Effector memory CD4-positive, alpha-beta T cell (primary cell): ENCODE measurements at places on chromosomes 1 and 21.

DNA sequence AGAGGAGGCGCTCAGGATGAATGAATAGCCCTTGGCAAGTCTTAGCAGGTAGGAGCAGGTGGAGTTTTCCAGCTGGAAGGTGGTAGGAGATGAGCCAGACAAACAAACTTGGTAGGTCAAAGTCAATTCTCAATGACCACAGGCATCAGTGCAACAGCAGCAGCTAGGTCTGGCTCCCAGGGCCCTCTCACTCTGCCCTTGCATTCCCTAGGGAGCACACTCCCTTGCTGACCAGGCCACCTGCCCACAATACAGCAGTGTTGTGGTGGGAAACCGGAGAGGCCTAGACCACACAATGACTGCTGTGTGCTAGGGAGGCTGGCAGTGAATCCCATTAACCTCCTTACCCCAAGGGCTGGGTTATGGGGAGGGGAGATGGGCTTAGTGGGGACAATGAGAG is 13.0 kb upstream of the PAQR6 start:
- DNase-seq, result no peak

GRCh38 chr1:18646091-18646785 is 15.6 kb downstream of the PAX7 start:
- no peak for DNase-seq

DNA sequence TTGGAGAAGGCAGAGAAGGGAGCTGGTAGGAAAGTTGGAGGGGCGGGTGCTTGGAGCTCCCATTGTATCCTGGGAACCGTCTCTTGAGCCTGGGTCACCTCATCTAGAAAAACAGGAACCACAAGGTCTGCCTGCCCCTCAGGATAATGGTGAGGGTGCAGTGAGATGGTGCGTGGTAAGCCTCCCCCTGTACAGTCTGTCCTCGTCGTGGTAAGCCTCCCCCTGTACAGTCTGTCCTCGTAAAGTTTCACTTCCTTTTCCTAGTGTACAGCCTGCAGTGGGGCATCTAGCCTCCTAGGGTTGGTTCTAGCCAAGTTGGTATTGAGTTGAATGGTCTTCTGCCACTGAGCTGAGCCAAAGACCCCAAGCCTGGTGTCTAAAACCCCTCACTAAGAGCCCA is 66.5 kb upstream of the IGSF21 start:
- no peak for DNase-seq

GRCh38 chr1:167121375-167122120 is 27.7 kb downstream of the STYXL2 start:
- DNase-seq, result no peak

DNA sequence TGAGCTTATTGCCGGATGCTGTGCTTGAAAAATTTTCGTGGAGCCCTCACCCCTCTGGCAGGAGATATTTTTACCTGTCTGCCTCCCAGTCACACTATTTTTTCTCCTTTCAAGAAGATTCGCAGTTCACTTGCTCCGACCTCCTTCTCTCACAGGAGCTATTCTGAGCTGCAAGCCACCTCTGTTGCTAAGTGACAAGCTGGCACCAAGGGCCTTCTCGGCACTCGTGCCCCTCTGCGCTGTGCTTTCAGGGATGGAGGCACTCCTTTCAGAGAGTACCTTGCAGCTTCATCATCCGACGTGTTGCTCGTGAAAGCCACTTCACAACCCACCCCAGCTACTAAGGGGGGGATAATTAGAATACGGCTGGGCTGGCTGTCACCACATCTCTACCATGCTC is 11.6 kb downstream of the SLC6A17 start:
- no peak for DNase-seq

GRCh38 chr1:181319907-181320306 is 163.4 kb upstream of the CACNA1E start:
- no peak for DNase-seq

GRCh38 chr1:174243451-174244000 is 84.2 kb downstream of the RABGAP1L start:
- DNase-seq, result no peak

DNA sequence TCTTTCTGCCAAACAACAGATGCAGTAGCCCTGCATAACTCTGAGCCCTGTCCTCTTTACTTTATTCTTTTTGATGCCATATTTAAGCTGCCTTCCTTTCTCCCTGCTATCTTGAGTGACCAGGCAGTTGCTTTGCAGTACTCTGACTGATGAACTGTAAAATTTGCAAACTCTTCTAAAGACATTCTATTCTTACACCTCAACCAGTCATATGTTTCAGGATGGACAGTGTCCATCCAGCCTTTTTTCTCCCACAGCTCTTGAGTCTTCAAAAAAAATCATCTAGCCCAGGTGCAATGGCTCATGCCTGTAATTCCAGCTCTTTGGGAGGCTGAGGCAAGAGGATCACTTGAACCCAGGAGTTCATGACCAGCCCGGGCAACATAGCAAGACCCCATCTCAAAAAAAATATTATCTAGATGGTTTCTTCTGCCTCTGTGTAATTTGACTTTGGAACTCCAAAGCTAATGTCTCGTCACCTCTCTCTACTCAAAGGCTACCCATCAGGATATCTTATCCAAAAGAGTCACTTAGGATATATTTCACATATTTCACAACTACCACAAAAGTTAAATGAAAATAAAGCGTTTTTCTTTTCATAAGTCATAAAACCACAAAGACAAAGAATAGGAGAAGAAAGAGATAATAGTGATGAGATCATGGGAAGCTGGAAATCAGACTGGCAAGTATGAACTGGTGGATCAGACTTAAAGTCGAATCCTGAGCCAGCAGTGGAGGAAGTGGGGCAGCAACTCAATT is 54.6 kb upstream of the IPO9 start:
- no peak for DNase-seq

DNA sequence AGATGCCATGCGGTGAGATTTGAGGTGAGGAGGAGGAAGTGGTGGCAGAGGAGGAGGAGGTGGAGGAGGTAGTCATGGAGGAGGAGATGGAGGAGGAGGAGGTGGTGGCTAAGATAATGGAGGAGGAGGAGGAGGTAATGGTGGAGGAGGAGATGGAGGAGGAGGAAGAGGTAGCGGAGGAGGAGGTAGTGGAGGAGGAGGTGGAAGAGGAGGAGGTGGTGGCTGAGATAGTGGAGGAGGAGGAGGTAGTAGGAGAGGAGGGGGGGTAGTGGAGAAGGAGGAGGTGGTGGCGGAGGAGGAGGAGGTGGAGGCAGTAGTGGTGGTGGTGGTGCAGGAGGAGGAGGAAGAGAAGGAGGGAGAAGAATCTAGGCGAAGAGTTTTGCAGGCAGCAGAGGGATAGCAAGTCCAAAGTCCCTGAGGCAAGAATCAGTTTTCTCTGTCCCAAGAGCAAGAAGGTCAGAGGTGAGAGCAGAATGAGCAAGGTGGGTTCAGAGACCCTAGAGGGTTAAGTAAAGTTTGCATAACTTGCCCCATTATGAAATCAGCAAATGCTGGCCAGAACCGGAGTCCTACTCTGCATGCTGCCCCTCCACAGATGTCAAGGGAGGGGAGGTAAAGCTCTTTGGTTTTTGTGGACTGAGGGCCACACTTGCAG is 38.9 kb upstream of the GNPAT start:
- DNase-seq, result no peak

DNA sequence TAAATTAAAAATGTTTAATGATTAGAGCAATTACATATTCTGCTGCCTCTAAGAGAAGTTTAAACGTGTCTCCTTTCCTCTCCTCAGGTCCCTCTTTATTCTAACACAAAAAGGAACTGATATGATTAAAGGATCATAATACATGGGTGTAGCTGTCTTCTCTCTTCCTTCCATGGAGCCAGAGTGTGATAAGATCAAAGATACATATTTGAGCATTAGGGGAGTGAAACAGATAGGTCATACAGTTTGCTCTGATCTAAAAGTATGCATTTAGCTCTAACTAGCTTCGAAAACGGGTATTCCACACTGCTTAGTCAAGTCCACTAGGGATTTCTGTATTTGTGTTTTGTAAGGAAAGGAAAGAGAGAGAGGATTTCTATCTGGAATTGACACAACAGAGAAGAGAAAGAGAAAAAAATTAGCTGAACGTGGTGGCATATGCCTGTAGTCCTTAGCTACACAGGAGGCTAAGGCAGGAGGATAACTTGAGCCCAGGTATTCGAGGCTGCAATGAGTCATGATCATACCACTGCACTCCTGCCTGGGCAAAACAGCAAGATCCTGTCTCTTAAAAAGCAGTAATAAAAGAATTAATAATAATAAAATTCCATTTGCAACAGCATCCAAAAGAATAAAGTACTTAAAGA is 63.1 kb downstream of the CDC42BPA start:
- no peak for DNase-seq

GRCh38 chr1:213474054-213474453 is 423.0 kb downstream of the RPS6KC1 start:
- DNase-seq, result no peak

GRCh38 chr1:59029411-59030167 is 245.7 kb upstream of the JUN start:
- no peak for DNase-seq

GRCh38 chr1:192516776-192517297 is 58.7 kb upstream of the RGS1 start:
- peak; percentile 53 for DNase-seq

DNA sequence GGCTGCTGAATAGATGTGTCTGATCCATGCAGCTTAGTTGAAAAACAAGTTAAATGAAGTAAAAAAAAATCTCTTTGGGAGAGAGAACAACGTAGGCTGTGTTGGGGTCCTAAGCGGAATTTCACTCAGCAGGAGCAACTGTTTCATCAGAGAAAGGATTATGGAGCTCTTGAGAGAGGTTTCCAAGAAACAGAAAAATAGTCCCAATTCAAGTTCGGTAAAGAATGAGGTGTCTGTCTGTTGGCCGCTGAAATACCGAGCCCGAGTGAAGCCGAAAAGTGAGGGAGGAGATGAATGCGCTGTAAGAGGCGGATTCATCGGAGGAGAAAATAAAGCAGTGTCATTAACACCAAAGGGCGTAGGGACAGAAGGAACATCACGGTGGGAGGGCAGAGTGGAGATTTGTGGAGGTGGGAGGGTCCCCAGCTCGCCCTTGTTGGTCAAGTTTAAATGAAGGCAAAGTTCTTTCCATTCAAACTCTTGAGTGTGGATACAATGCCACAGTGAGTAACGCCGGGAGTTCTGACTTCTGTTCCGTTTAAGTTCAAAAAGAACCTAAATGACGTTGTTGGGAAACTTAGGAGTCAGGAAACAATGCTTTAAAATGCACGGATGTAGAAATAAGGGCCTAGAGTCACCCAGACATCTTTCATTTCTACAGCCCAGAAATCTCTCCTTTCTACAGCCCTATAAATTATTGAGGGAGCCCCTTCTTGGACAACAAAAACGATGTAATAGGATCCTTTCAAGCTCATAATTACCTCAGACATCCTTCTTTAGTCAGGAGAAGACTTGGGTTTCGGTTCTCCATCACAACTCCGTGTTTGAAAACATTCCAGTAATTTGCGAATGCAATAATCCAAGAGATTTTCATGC is 15.6 kb upstream of the SLC45A1 start:
- DNase-seq, result no peak
